ENCODE measurements at places on chromosomes 1 and 21. TPM values are rescaled to one million over a fixed set of nuclear protein-coding genes. Genes with fewer than 3 reads are reported as not detected.
A peak's percentile ranks its signal among the peaks of the same experiment; 100 is the strongest.

DNA sequence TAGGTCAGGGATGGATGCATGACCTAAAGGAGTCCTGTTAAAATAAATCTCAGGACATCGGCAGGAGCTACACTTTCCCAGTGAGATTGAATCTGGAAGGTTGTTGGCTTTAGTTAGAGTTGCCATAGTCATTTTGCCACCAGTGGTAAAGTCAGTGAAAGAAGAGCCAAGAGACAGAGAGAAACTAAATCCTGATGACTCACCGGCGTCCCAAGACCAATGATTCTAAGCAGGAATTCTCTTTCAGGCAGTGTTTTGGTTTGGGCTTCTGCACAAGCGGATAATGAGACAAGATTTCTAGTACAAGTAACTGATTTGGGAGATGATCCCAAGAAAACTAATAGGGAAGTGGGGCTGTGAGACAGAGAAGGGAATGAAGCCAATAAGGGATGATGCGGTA lies 88.8 kb upstream of the ETS2 start:
- no peak for DNase-seq

- peak; percentile 61 for DNase-seq
Observed at GRCh38 chr21:33069994-33070743, at the start of gene OLIG1. Gene OLIG1 (plus strand): TSS chr21:33070141. CDS start chr21:33070247, 106 bp downstream.

- no peak for DNase-seq
Observed at GRCh38 chr1:99672038-99672437, 26.1 kb downstream of the PALMD start.

GRCh38 chr1:233442026-233442780 lies 114.7 kb downstream of the MAP3K21 start:
- DNase-seq: no peak

GRCh38 chr1:3410142-3410925 lies 44.1 kb upstream of the ARHGEF16 start:
- peak; percentile 57 for DNase-seq

The FCER1G gene
- total RNA-seq: not detected

The YIPF1 gene
- 21.0 TPM for total RNA-seq

The SPRR2F gene
- 5.1 TPM for total RNA-seq
